ENCODE measurements at places on chromosomes 2 and 18. TPM values are rescaled to one million over a fixed set of nuclear protein-coding genes. Genes with fewer than 3 reads are reported as not detected.

Gene SP9
- not detected for total RNA-seq

Gene PKDCC
- total RNA-seq: 1.3 TPM

Gene DYTN
- not detected for total RNA-seq

Gene COL4A4
- 0.28 TPM for total RNA-seq

Gene UGT1A3
- total RNA-seq: not detected

Gene CDK5R2
- total RNA-seq: not detected

Gene ERICH2
- total RNA-seq: not detected

Gene TEX44
- total RNA-seq: not detected

Gene ATRAID
- total RNA-seq: 106 TPM

Gene NAT8
- total RNA-seq: not detected

Gene CRYGD
- total RNA-seq: not detected

Gene APLF
- 4.3 TPM for total RNA-seq

Gene UPP2
- not detected for total RNA-seq

Gene PDK1
- 37.3 TPM for total RNA-seq

Gene CYTIP
- 293 TPM for total RNA-seq

Gene KCNG3
- total RNA-seq: not detected

Gene RNF152
- total RNA-seq: 0.78 TPM

Gene RESP18
- not detected for total RNA-seq

Gene CPS1
- 0.59 TPM for total RNA-seq

Gene ORC4
- total RNA-seq: 42.1 TPM

Gene HOXD8
- not detected for total RNA-seq

Gene SPHKAP
- total RNA-seq: not detected

Gene NEB
- total RNA-seq: 0.91 TPM

Gene NT5DC4
- not detected for total RNA-seq

Gene B3GNT7
- total RNA-seq: 0.98 TPM

Gene SERPINB12
- total RNA-seq: not detected

Gene RPRM
- total RNA-seq: not detected
